ENCODE measurements at places on chromosomes 2 and 18.

- DNase-seq, result no peak
Observed at GRCh38 chr2:72361521-72361920, 213.9 kb upstream of the CYP26B1 start.

GRCh38 chr18:47461406-47461948 is 210.0 kb upstream of the SKOR2 start:
- DNase-seq, result no peak

DNA sequence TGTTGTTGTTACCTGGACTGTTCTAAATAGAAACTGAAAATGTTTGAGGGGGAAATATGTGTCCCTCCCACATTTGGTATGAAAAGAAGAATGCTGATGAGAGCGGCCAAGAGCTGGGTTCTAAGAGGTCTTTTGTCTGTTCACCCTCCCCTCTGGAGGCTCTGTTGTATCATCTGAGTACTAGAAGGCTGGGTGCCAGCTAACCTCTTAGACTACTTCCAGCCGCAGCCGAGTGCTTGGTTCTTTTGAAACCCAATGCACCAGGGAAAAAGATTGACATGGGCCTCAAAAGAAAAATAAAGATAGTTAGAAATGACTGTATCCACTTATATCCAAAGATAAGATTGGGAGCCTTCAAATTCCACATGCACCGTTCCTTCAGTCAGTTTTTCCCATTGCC is 255.9 kb downstream of the TXNL1 start:
- no peak for DNase-seq

- DNase-seq, result no peak
Observed at GRCh38 chr18:56723706-56724105, 72.5 kb downstream of the WDR7 start.

DNA sequence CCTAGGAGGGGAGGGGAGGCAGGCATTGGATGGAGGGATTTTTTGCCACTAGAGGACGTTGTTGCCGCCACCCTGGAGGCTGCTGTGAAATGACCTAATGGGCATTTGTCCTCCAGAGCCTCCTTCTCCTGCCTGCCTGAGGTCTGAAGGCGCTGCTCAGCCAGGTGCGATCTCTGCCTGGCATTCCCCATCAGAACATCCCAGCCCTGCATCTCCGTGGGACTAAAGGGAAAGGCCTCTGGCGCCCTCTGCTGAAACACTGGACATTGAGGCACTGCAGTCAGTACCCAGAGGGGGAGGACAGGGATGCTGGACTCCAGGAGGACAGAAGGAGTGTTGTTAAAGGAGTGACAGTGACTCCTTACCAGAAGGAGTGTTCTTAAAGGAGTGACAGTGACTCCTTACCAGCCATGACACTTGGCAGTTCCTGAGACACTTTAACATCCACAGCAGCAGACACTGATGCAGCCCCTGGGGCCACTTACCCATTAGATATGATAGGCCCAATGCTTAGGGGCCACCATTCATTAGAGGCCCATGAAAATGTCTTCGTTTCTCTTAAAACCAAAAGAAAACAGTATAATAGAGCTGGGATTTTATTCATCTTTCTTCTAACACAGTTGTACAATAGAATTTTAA is 17.0 kb downstream of the THNSL2 start:
- DNase-seq, result no peak

GRCh38 chr2:67585400-67585799 is 188.3 kb downstream of the ETAA1 start:
- no peak for DNase-seq

GRCh38 chr2:231306791-231307393 is 88.6 kb upstream of the B3GNT7 start:
- DNase-seq, result no peak

- no peak for DNase-seq
Observed at GRCh38 chr2:110674620-110675555, 3.0 kb downstream of the BUB1 start.

DNA sequence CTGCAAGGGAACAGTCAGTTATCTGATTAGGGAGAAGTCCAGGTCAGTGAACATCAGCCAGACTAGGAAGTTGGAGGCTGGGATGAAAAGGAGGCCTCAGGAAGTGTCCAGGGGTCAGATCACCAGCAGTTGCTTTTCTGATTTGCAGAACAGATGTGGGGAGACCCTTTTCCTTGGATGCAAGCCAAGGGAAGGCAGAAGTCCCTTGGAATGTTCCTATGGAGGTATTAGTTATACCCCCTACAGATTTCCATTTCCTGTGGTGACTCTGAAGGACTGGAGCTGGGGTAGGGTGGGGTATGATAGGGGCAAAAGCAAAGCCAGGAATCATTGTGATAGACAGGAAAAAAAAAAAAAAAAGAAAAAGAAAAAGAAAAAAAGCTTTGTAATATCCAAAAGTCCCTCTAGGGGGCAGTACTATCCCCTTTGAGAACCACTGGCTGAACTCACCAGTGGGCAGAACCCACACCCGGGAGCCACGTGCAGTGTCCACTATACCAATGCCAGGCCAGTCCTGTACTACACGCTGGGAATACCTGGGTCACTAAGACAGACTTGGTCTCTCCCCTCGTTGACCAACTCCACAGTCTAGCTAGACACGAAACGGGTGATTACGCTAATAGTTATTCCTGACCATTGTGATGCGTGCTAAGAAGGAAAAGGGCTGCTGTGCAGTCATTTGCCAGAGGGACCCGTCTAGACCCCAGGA is 7.4 kb downstream of the DYSF start:
- no peak for DNase-seq

DNA sequence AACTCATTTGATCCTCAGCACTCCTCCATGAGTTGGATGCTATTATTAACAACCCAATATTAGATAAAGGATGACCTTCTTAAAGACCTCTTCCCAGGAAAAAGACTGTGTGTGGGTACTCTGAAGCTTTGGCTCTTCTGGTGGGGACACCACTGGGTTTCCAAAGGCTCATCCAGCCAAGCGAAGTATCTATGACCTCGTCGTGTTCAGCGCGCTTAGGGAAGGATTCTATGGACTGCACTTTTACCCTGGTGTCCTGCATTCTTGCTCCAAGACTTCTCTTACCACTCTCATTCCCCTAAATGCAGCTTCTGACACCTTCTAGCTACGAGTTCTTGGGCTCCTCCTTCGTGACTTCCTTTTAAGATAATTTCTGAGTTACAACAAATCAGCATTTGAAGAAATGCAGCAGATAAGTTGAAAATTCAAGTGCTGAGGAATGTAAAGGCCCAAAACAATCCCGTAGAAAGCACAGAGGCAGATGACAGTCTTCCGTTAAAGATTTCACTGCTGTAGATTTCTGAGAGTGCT is 673 bp upstream of the HNMT start:
- no peak for DNase-seq

- DNase-seq, result no peak
Observed at GRCh38 chr18:22166069-22166950, 3.1 kb upstream of the GATA6 start.

GRCh38 chr2:152099367-152100050 is 665 bp upstream of the CACNB4 start:
- DNase-seq, result no peak

DNA sequence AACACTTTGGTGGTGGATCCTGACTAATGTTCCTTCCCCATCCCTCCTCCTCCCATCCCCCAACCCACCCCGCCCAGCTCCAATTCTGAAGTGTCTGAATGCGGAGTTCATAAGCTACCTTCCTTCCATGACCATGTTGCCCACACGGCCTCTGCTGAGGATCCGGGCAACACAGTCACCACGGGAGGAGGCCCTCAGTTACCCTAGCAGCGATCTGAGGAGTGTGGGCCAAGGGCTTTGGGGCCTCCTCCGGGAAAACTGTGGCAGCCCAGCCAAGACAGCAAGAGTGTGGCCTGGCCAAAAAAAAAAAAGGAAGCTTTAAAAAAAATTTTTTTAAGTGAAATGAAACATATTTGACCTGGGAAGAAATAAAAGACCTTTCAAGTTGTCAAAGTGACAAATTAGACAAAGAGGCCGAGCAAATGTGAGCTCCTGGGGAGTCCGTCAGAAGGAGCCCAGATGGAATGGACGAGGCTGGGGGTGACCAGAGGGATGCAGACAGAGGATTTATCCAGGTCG is 169.0 kb upstream of the PKDCC start:
- no peak for DNase-seq

DNA sequence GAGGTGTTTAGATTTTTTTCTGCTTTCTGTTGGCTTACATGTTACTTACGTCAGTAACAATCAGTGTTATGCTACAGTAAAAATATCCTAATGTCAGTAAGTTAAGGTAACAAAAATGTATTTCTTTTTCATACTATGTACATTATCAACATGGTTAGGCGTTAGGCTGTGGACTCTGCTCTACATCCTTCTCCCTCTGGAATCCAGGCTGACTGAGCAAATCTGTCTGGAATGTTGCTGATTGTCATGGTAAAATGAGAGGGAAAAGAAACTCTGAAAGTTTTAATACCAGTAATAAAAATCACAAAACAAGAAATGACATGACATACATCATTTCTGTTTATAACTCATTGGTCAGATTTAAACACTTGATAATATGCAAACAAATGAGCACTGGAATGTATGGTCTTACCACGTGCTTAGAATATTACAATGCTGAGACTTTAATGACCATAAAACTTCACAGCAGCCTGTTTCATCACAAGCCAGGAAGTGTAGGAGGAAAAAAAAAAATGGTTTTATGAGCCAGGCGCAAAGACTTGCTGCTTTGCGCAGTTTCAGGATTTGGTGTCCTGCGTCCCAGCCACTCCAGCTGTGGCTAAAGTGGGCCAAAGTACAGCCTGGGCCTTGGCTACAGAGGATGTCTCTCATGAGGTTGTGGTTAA is 252.4 kb downstream of the FSIP2 start:
- no peak for DNase-seq

GRCh38 chr18:48957136-48957535 is 6.4 kb upstream of the SMAD7 start:
- no peak for DNase-seq

DNA sequence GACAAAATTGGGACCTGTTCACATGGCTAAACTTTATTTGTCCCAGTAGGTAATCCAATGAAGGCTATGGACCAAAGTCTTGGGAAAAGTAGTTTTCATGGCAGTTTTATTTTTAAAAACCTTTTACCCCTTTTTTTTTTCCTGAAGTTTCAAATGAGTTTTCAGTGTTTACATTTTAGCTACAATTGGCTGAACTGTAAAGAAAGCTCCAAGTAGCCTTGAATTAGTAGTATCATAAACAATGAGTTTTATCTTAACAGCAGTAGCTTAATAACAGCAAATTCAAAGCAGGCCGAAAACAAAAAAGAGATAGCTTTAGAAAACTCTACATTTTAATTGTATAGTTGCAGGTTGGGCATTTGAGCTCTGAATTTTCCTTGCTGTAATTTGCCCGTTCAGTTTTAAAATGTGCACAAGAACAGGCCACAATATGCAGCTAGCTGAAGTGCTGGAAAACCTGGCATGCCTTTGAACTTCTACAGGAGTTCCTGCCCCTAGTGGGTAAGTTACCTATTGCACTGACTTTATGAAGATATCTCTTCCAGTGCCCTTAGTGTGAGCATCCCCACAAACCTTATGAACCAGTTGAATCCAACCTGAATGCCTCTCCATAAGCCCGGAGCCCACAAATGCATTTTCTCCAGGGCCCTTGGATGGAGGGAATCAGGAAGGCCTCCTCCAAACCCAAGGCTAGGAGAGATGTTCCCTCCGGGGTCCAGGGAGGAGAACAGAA is 106.7 kb downstream of the XRCC5 start:
- no peak for DNase-seq

- DNase-seq, result no peak
Observed at GRCh38 chr2:42214669-42215068, 45.5 kb downstream of the EML4 start.

DNA sequence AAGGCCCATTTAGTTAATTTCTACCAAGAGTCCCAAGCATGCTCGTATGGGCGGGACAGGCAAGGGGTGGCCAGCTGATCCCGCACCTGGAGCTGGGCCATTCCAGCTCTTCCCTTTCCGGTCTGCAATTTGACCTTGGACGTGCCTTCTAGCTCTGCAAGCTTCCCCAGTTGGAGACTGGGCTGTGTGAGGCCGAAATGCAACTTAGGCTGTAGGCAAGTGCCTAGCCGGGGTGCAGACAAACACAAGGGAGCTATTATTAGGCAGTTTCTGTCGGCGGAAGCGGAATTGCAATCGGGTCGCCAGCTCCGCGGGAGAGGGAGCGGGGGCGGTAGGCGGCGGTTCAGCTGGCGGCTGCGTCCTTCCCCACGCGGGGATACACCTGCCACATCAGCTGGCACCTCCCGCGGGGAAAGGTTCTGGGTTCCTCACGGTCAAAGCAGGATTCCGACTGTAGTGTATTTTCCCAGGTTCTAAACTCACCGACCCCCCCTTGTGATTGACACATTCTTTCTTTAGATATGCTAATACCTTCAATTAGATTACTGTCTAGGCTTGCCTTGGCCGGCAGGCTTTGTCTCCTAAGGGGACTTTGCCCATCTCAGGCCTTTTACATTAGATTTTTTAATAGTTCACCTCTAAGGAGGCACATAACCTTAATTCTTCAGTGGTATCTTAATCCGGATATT is 17.1 kb upstream of the ZNF532 start:
- DNase-seq, result no peak

DNA sequence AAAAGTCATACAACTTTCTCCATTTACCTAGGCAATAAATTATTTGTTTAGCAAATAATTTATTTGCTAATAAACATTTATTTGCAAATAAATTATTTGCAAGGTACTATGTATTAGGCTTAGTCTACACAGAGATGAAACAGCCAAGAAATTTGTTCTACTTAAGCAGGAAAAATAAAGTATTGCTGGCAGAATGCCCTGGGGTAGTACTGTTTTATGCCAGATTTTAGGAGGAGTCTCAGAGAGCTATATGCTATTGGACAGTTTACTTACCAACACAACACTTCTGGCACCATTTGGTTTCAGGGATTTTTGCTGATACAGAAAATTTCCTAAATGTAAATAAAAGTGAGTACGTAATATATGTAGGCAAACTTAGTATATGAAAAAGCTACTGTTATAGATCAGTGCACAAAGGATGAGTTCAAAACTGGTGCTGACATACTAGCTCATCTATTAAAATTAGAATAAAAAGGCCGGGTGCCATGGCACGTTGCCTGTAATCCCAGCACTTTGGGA is 23.2 kb upstream of the CDKL4 start:
- DNase-seq, result no peak

DNA sequence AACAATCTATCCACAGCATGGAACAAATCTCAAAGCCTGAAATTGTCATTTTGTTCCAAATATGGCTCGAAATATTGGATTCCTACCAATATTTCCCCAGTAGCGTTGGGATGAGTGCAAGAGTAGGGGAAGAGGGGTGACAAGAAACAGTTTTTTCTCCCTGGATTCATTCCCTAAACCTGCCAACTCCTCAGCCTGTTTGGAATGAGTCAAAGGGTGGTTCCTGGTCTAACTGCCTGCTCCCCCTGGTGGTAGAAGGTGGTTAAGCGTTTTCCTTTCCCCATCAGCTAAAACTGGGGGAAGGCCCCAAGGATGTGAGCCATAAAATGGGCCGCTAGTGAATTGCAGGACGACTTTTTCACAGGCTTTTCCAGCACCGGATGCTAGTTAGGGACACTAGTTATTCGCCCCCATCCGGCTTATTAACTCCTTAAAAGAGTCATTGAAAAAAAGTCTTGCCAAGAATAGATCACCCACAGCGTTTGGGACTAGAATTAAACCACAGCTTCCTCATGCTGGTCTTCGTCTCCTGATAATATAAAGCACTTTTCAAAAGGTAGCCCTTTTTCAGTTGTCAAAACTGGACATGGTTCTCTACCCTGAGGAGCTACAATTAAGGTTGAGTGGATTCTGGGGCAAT is 72.5 kb downstream of the DHRS9 start:
- DNase-seq, result peak; percentile 33

GRCh38 chr2:226312155-226312554 is 487.5 kb downstream of the IRS1 start:
- DNase-seq, result no peak

Data from stimulated activated CD8-positive, alpha-beta memory T cell treated with anti-CD3 and anti-CD28 coated beads, Interleukin-15, amount 100 ng/mL, for 48 hours (primary cell).